Temporal lobe (tissue), 4 donors: ENCODE measurements at places on chromosomes 7 and 10. TPM values are rescaled to one million over a fixed set of nuclear protein-coding genes. Genes with fewer than 3 reads are reported as not detected.

The CALU gene
- total RNA-seq, result 36.4 TPM

The EPO gene
- not detected for total RNA-seq

The NUDCD3 gene
- total RNA-seq, result 112 TPM

The GBX1 gene
- not detected for total RNA-seq

The PAX4 gene
- total RNA-seq, result not detected

The RELN gene
- 52.6 TPM for total RNA-seq

The ENTPD1 gene
- 6.9 TPM for total RNA-seq
